ENCODE measurements at places on chromosomes 2 and 18.

DNA sequence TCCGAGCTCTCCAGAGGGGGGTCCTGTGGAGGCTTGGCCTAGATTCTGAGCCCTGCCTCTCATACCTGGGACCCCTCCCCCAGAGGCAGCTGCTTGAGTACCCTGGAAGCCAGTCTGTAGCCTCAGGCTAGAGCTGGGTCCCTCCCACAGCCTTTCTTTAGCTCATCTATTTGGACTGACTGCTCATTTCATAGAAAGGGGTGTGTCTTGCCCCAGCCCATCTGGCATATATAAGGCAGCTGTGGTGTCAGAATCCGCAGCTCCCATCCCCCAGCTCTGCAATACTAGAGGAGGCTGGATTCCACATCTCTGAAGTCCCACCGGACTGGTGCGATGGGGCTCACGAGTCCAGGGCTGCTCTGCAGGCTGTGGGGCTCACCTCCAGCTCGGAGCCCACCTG, 26.1 kb downstream of the MPHOSPH10 start:
- no peak for DNase-seq

DNA sequence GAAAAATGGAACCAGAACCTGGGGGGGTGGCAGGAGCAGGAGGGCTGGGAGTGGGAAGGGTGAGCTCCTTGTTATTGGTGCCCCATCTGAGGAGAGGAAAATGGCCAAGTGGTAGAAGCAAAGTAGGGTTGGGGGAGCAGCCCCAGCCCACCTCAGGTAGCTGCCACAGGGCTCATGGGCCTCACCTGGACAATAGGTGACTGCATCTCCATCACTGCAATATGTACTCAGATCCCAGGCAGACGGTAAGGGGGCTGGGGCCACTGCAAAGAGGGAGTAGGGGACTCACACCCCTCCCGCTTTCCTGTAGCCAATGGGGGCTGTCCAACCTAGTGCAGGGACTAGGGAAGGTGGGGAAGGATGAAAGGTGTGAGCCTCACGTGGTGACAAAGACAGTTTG, 4.2 kb downstream of the C2orf81 start:
- no peak for DNase-seq

DNA sequence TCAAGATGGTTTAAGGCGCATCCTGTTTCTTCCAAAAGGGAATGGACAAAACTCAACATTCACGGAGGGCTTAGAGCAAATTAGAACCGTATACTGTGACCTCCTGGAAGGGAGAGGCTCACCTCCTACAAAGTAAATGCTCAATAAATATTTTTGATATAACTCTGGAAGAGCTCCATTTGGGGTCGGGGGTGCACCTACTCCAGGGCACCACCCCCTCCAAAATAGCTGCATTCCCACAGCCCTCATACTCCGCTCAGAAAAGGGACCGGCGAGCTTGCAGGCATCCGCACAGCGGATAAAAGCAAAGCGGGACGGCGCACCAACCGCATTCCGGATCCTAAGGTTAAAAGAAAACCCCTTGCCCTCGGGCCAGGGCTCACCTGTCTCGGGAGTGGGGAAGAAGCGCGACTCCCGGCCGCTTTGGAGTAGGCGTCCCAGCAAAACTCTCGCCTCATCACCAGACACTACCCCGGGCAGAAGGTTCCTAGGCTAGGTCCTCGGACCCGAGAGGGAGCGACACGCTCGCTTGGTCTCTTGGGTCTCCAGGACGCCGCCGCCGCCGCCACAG, 378 bp downstream of the WDPCP start:
- no peak for DNase-seq

GRCh38 chr2:186256540-186256939, 229.5 kb upstream of the ZC3H15 start:
- no peak for DNase-seq

DNA sequence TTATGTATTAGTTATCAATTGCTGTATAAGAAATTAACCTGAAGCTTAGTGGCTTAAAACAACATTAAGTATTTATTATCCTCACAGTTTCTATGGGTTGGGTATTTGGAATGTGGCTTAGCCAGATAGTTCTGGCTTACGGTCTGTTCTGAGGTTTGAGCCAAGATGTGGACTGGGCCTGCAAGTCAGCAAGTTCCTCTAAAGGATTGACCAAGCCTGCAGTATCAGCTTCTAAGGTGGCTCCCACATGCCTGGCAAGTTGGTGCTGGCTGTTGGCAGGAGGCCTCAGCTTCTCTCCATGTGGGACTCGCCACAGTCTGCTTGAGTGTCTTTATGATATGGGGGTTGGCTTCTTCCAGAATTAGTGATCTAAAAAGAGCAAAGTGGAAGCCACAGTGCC, 45.0 kb upstream of the TCF4 start:
- DNase-seq: no peak

DNA sequence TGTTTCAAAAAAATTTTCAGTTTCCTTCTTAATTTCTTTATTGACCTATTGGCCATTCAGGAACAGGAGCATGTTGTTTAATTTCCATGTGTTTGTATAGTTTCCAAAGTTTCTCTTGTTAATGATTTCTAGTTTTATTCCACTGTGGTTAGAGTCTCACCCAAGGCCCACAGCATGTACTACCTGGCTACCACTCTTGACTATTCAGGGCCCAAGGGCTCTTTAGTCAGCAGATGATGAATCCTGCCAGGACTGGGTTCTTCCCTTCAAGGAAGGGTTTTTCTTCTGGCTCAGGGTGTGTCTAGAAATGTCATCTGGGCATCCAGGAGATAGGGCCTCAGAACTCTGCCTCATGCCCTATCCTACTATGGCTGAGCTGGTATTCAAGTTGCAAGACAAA, 161.4 kb downstream of the PLCL1 start:
- DNase-seq: no peak

DNA sequence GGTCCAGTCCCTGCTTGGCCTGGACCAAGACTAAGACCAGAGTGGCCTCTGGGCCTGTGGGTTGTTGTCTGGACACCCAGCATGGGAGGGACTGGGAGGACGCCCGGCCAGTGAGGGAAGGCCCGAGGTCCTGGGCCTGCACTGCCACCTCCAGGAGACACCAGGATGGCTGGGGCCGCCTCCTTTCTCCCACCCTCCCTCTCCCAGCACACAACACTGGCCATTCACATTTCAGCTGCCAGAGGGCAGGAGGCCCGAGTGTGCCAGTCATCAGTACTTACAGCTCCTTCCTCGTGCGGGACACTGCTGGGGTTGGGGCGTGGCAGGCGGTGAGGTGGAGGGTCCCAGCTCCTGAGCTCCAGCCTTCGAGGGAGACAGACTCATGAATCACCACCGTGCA, 133.5 kb downstream of the ASB1 start:
- DNase-seq: no peak

DNA sequence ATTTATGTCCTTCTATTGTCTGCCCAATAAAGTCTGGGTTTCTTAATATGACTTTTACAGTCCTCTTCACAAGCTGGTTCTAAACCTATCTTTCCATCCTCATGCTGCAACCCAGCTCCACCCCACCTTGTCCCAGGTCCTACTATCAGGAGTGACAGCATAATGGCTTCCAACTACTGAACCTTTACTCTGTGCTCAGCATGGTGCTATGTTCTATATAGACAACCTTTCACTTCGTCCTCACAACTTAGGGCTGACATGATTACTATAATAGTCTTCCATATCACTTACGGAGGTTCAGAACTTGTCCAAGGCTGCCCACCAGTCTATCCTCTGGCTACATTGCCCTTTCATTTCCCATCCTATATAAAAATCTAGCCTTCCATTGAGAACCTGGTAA, 256.8 kb downstream of the ALK start:
- no peak for DNase-seq

- DNase-seq: no peak
Measured at GRCh38 chr18:26546170-26546874, 2.0 kb downstream of the KCTD1 start.

GRCh38 chr2:157603198-157603597, 25.5 kb downstream of the ACVR1C start:
- DNase-seq: no peak

GRCh38 chr2:217467331-217467730, 535.5 kb downstream of the TNS1 start:
- DNase-seq: no peak

DNA sequence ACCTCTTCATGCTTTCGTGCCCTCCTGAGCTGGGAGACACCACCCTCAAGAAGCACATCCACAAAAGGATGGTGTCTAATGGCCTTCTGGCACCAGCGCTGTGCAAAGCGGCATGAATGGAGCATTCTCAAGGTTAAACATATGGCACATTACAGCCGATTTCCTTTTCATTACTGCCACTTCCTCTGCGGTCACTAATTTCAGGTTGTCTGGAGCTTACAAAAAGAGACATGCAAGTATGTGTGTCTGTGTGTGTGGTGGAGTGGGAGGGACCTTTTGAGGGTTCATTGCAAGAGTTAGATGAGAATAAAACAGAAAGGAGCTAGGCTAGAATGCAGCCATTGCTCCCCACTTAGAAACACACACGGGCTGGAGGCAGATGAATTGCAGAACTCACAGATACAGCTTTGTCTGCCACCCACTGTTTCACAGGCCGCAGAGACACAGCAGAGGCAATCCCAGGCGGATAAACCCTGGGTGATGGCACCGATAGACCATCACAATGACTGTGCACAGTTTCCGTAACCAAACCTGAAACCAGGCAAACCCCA, 76.0 kb downstream of the TGIF1 start:
- peak; percentile 73 for DNase-seq

DNA sequence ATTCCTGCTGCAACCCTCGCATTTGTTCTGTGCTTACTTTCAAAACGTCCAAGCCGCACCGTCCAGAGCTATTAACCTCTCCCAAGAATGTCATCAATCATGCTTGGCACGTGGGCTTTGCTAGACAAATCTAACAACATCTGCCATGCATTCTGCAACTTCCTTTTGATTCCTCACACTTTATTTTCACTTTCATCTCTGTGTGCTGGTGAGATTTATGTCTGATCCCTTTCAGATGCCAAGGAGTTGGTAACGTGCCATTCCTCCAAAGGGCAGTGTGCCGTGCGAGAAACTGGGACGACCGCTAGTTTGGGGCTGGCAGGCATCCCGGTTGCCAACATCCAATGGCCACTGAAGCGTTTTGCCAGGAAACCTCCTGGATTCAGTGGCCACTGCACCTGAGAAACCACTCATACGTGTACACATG, 230.0 kb upstream of the PARD3B start:
- no peak for DNase-seq

DNA sequence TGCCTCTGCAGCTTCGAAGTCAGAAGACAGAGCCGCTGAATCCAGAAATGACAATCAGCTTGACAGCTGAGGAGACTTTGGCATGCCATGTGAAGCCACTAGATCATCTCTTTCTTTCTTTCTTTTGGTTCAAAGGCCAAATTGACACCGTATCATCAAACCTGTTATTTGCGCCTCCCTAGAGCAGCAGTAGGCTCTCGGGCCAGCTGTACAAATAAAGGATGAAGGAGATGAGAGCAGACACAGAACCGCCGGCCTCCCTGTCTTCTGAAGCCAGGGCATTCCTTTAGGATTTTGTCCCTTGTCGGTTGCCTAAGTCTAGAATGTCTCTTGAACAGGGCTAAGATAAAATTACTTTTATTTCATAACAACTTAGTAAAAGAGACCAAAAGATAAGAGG, 36.8 kb downstream of the COL4A4 start:
- DNase-seq: no peak

GRCh38 chr18:1092228-1092627, 187.6 kb downstream of the ADCYAP1 start:
- DNase-seq: no peak

GRCh38 chr2:225400060-225400511, 576 bp downstream of the NYAP2 start:
- peak; percentile 26 for DNase-seq

DNA sequence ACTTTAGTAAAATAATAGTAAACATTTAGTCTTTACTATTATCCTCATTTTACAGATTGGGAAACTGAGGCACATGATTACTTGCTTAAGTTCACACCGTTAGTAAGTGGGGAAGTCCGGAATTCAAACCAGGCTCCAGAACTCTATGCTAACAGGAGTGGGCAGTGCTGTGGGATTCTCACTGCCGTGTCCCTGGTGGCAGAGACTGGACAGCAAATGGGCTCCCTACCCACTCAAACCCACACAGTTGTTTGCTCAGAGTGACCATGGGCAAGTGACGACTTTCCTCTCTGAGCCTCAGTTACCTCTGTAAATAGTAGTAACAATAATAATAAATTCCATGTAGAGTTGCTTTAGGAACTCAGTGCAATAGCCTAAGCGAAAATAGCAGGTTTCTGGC, 24.0 kb downstream of the MAIP1 start:
- no peak for DNase-seq

- no peak for DNase-seq
Measured at GRCh38 chr2:118251427-118251826, 163.2 kb downstream of the INSIG2 start.

All from activated CD8-positive, alpha-beta T cell treated with anti-CD3 and anti-CD28 coated beads, Interleukin-2, amount 10 ng/mL, durations not matched to agents 7 days and 5 days (primary cell).